ENCODE measurements at places on chromosomes 2 and 18.

- DNase-seq, result no peak
These were observed 466.7 kb upstream of the FSHR start for GRCh38 chr2:49621016-49621415.

DNA sequence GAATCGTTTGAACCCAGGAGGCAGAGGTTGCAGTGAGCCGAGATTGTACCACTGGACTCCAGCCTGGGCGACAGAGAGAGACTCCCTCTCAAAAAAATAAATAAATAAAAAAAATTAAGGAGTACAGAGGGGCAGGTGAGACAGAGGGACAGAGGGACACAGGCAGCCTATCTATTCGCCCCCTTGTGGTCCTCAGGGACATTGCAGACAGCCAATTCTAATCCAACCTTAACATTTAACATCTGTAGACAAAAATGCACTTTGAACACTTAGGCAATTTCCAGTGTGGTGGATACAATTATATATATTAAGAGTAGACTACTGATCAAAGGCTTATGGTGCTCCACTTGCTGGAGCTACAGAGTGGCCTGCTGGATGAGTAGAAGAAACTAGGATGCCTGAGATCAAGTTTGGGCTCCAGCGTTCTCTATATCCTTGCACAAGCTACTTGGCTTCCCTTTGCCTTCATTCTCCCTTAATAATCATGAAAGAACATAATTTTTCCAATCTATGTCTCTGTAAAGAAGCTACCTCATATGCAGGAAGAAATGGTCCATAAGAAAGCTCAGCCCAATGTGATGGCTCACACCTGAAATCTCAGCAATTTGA lies 8.2 kb upstream of the SMARCAL1 start:
- DNase-seq, result peak; percentile 49

DNA sequence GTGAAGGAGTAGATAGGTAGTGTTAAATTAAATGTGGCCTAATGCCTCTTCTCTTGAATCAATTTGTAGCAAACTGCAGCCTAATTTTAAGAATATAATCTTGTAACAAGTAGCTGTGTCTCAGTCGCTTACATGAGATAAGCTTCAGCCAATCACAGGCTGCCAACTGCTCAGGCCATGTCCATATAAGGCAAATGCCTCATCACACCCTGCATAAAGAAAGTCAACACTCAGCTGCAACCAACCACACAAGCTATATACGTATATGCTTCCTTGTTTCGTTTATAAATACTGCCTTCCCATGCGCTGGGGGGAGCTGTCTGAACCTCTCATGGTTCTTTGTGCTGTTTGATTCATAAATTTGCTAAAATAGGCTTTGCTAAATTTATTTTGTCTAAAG lies 476.3 kb downstream of the TRIB2 start:
- DNase-seq, result no peak

DNA sequence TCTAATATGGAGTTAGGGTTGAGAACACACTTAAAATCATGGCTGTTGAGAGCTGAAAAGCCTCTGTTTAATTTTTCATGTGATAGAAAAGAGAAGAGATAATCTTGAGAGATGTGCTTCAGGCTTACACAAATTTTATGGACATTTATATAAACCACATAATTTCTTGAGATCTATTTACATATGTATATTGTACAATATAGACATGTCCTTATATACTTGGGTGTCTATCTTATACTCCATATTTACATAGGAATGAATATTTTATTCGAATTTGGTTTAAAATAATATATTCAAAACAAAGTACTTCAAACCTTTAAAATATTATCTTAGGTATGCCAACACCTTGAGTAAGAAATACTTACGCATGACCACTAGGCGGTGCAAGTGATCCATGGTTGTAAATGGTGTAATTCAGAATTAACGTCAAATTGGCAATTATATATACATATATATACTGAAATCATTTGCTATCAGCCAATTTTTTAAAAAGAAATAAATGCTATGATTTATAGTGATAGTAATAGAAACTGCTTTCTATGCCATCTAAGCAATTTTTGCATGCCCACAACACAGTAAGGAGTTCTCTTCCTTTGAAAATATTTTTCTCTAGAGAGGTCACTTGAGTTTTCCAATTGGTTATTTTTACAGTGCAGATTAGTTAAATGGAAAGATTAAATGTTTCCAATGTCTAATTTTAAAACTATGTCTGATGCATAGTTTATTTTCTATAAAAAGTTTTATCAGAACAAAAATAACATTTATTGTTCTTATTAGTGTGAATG lies 37.6 kb upstream of the SPAG16 start:
- DNase-seq, result peak; percentile 47

GRCh38 chr2:30141136-30141535 lies 5.7 kb upstream of the YPEL5 start:
- no peak for DNase-seq

- DNase-seq, result no peak
These were observed 773.0 kb downstream of the CPS1 start for GRCh38 chr2:211329421-211329820.

DNA sequence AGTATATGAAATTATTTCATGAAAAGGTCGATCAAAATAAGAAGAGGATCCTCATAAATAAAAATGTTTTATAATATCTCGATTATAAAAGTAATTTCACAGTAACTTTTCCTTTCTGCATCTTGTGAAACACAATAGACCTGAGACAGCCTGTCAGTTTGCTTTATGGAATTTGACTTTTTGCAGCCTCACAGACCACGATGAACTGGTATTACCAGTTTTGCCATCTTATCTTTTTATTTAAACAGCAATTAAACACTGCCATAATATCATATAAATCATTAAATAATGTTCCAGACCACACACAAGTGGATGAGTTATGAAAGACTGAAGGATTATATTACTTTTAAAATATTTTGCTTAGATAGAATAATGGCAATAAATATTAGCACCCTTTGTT lies 10.7 kb upstream of the GALNT3 start:
- no peak for DNase-seq

- DNase-seq, result no peak
These were observed 53.9 kb downstream of the LIMS1 start for GRCh38 chr2:108588070-108588668.

DNA sequence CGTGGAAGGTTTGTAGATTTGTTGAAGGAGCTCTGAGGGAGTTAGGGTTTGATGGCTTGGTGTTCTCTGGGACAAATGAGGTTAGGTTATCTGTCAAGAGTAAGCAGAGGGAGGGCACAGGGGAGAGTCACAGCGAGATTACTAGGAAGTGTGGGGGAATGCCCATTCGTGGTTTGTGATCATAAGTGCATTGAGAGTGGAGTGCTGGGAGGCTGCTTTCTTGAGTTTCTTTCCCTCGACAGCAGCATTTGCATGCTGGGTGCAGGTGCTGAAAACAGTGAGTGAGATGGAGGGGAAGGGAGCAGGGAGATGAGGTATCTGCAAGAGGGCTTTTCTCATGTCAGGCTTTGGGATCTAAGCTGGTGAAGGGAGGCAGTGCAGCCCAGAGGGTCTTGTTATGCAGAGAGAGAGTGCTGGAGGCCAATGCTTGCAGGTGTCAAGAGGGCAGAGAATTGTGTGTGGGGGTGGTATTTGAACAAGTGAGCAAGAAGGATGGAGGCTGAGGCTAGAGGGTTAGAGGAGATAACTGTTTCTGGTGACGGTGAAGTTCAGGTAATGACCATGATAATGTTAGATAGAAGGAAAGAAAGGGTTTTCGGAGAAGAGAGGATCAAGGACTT lies 8.8 kb downstream of the RALB start:
- peak; percentile 49 for DNase-seq

DNA sequence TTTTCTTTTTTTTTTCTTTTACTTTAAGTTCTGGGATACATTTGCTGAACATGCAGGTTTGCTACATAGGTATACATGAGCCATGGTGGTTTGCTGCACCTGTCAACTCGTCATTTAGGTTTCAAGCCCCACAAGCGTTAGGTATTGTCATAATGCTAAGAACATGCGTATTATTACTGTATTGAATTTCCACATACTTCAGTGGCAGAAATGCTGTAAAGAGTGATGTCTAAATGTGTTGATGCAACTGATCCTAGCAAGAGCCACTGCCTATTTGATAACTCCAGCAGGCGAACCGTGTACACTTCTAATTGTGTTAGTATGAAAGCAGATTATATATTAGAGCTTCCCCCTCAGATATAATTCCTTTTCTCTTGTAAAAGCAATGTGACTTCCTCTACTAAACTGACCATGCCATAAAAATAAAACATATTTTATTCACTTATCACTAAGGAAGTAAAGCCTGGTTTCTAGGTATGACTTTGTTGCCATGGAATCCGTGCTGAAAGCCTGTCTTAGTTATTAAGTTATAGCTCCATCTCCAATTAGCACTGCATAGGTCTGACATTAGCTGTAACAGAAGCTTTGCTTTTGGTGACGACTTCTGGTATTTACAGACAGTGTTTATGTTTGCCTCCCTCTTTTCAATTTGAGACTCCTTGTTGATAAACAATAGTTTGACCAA lies 280.0 kb downstream of the GALR1 start:
- DNase-seq, result no peak

GRCh38 chr2:118982039-118982438 lies 40.0 kb downstream of the MARCO start:
- no peak for DNase-seq

DNA sequence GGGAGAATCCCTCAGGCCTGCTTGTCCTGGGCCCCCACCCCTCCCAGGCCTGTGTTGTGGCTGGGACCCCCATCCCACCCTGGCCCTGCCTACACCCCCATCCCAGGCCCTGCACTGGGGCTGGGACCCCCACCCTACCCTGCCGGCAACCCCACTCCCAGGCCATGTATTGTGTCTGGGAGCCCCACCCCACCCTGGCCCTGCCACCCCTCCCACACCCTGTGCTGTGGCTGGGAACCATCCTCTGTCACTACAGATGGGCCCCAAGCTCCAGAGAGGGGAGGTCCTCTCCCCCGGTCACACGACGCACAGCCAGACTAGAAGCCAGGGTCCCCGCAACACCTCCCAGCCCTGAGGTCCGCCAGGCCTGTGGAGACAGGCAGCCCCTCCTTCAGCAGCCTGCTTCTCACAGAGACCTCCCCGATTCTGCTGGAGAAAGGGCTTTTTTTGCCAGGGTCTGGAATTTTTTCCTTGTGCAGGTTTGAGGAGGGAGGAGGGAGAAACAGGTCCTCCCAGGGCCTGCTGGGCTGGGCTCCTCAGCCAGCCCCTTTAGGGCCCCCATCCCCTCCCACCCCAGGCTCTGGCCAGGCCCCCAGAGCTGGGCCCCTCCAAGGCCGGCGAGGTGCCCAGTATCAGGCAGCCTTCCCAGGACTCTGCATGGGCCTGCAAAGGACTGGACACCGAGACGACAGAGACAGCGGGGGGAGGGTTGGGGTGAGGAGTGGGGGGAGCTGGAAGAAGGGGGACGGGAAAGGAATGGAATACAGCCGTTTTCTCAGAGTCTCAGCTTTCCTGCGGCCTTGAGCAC lies 28.0 kb downstream of the KIF1A start:
- DNase-seq, result no peak

GRCh38 chr18:72460210-72460680 lies 83.9 kb downstream of the CBLN2 start:
- DNase-seq, result no peak

DNA sequence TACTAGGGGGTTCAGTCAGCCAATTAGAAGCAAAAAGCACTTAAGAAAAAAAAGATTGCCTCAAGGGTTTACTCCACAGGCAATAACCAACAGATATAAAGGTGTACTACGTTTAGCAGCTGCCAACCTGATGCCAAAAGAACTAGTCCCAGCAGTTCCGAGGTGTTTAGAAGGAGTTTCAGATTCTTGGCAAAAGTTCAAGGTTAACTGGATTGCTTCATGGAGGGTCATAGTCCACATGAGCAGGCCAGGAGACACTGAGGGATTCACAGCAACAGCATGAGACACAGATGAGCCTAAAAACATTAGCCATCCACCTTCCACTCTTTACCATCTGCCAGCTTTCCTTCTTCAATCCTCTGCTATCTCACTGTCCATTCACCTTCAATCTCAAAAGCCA lies 4.9 kb upstream of the DNAH7 start:
- no peak for DNase-seq

DNA sequence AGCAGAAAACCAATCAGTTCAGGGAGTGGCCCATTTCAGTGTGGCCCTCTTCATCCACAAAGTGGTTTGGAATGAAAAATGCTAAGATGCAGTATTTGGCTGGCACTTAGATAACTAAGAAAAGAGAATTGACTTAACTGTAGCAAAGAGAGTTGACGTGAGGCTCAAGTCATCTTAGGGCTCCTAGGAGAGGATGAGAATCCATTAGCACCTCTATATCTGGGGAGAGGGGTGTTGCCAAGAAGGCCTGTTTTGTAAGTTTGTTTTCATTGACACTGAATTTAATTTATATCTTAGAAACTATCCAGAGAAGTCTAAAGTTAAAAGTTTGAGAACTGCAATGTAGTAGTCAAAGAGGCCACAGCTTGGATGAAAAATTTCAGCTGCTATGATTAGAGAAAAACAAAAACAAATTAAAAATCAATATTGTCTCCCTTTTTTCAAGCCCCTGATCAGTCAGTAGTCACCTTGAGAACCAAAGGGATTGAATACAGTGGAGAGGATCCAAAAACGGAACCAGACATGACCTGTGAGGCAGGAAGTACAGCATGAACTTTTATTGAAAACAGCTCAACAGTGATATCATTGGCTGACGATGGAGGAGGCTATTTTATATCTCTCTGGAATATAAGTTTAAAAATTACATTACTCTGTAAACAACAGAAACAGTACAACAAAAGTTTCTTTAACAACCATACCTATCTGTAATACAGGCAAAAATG lies 52.7 kb downstream of the PHLPP1 start:
- DNase-seq, result no peak

GRCh38 chr2:28539118-28539541 lies 43.3 kb downstream of the PLB1 start:
- no peak for DNase-seq

- no peak for DNase-seq
These were observed 301.4 kb downstream of the GALR1 start for GRCh38 chr18:77551055-77551454.

DNA sequence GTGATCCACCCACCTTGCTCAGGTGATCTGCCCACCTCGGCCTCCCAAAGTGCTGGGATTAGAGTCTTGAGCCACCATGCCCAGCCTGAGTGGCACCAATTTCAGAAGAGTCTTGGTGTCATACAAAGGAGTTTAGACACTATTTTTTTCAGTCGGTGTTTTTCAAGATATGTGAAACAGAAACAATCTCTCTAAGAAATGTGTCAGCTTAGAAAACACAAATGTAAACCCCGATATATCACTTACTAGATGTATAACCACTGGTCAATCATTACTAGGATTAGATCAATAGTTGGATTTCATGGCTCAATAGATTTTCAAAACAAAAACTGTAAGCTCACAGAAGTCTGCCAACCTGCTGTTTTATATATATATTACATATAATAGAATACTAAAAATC lies 67.2 kb upstream of the FRZB start:
- no peak for DNase-seq
